ENCODE measurements at places on chromosomes 7 and 10. TPM values are rescaled to one million over a fixed set of nuclear protein-coding genes. Genes with fewer than 3 reads are reported as not detected.

DNA sequence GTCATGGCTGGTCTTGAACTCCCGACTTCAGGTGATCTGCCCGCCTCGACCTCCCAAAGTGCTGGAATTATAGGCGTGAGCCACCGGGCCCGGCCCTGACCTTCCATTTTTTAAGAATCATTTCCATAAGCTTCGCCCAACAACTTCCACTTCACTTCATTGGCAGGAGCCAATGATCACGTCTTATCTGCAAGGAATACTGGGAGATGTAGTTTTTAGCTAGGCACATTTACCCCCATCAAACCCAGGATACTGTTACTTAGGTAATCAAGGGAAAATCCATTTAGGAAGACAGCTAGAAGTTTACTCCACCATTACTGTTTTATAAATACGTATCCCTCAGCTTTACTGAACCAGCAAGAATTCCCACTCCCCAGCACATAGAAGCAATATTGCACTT, 3.4 kb upstream of the CDK13 start:
- no peak for DNase-seq

GRCh38 chr7:48458701-48459524, 287.7 kb downstream of the ABCA13 start:
- DNase-seq: no peak

- DNase-seq: no peak
Observed at GRCh38 chr10:5528989-5529701, 4.4 kb downstream of the CALML3 start.

DNA sequence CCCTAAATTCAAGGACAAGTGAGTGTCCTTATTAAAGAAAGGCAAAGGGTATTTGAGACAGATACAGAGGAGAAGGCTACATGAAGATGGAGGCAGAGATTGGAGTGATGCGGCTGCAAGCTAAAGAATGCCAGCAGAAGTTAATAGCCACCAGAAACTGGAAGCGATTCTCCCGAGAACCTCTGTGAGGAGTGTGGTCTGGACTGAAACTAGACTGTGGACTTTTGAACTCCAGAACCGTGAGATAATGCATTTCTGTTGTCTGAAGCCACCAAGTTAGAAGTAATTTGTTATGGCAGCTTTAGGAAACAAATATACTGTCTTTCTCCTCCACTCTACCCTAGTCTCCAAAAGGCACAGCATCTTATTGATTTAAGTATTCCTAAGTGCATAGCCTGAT, 80.3 kb upstream of the CREB5 start:
- DNase-seq: no peak

DNA sequence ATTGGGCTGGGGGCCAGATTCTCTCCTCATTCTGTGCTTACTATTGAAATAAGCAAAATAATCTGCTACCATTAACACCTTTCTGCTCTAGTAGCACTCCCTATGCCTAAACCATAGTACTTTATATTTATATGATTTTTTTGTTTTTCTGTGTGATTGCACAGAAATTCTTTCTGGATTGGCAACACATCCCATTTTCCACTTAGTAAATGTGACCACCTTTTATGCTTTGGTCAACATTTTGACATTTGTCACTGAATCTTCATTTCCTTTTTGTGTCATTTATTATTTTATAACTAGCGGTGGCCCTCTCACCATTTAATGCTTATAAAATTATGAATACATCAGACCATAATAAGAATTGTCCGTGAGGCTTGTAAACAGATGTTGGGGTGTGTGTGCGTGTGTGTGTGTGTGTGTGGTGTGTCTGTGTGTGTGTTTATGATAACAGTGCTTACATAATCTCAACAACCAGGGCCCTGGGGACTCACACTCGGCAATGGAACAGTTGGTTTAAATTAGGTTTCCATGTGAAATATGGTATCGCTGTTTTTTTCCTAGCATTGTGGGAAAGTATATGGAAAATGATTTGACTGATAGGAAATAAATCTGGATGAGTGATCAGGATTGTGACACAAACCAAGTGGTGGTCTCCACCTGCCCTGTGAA, 138.9 kb downstream of the NOC3L start:
- no peak for DNase-seq

DNA sequence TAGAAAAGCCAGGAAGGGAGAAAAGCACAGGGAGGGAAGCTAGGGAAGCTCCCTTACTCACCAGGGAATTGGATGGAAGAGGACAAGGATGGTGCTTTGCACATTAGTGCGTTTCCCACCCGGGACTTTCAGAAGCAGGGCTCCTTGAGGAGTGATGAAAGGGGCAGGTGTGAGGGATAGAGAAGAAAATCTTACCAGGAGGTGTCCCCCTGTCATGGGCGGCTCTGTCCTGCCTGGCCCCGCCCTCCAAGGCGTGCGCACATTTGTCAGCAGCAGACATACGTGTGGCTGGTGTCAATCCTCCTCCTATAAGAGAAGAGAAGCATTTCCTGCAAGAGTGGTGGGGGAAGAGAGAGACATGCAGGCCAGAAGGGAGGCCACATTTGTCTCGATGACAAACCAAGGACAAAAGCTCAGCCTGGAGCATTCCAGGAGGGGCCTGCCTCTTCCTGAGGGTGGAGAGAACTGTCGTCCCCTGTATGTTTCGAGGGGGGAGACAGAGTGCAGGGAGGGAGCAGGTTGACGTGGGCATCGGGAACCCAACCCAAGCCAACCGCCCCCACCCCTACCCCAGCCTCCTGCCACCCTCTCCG, 47.4 kb upstream of the COMTD1 start:
- DNase-seq: peak; percentile 38

GRCh38 chr10:115761166-115761565, 511.8 kb downstream of the GFRA1 start:
- DNase-seq: no peak

DNA sequence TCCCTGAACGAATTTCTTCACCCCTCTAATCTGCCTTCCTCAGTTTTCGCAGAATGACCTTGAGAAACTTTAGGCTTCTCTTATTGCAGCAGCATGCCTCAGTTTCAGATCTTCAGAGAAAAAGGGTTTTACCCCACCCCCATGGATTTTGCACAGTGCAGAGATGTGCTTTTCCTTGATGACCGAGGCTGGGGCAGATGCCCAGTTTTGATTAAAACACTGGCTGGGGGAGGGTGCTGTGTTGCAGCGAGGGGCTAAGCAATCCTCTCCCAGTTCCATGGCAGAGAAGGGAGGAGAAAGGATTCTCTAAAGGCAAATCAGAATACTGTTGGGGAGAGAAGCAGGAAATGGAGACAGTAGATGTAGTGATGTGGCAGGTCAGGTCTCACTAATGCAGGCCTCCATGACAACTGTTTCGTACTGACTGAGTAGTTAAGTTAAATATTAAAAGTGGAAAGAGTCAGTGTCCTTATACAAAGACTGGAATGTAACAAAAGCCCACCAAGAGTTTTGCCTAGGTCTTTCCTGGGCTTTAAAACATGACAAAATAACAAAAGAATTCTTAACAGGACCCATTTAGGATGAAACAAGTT, 50.8 kb upstream of the PDZD8 start:
- no peak for DNase-seq

- DNase-seq: no peak
Observed at GRCh38 chr7:80699045-80699638, 60.7 kb downstream of the CD36 start.

DNA sequence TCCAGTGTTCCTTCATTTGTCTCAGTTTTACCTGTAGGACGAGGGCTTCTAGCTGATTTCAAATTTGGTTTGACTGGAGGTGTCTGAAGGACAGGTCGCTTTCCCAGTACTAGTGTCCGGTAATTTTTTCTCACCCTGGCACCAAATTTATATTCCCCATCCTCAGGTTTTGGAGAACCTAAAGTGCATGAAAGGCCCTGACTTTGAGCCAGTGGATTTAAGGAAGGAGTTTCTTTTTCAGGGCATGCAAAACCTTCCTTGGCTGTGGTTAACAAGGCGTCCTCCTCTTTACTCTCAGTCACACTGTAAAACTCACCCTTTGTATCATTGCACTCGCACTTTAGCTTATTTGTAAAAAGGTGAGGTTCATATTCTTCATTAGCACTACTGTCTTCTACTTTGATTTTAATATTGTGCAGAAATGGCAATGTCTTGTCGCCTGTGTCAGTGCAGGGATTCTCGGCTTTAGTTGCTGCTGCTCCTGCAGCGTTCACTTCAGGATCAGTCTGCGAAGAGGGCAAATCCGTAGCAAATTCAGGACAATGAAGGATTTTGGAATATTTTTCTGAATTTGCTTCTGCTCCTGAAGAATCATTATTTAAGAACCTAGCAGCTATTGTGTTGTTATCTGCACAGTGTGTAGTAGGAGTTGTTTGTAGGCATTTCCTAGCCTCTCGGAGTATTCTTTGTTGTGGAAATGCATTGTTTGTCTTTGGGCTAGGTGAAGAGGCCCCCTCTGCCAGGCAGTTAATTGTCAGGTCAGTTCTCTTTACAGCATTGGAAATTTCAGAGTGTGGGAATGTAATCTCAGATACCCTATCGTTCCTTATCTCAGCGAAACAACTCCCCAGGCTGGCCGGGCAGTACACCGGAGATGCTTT, 9.9 kb downstream of the SKIDA1 start:
- no peak for DNase-seq

GRCh38 chr7:157352516-157352915, 15.7 kb downstream of the DNAJB6 start:
- no peak for DNase-seq

- no peak for DNase-seq
Observed at GRCh38 chr7:73718905-73719805, at the start of gene STX1A. TSS of gene STX1A (minus strand) at chr7:73719669. CDS start at chr7:73719631, 38 bp downstream.

DNA sequence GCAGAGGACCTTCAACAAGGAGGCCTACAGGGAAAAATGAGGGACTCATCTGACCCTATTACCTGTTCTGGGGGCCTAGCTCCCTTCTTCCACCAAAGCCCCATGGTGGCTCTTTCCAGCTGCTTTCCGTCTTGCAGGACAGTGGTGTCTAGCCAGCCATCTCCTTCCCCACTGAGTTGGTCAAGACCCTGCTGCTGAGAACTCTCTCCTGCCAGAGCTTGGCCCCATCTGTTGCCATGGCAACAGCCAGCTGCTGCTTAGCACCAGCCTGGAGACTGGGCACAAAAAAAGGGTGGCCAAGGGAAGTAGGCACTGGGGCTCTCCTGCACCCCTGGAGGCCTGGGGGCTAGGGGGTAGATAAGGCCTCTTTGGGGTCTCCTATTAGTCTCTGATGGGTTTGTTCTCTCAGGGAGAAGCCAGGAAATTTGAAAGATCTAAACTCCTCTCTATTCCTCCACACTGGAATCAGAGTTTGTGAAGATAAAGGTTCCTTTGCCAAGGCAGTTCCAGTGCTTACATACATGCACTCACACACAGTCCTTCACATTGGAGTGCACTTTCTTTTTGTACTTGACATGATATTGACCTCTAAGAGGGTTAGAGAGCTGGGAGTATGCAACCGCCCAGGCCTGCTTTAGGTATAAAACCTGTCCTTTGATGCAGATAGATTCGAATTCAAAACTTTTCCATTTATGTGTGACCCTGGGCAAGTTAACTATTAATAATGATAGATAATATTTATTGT, 15.8 kb downstream of the TSPAN33 start:
- no peak for DNase-seq

GRCh38 chr7:55180963-55181542, 162.2 kb downstream of the EGFR start:
- DNase-seq: no peak

DNA sequence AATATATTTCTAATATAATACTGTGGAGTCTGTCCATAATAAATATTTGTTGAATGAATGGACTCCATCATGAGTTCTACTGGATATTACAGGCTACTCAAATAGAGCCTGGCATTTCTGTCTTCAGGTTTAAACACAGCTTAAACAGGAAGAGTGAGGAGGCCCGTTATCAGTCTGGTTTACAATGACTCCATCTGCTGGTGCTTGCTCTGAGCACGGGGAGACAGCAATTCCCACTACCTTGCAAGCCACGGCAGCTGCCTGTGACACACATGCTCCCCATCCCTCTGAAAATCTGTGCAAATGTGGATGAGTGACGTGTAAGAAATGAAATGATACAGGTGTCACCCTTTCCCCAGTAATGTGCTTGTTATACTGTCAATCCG, 293.5 kb upstream of the IMMP2L start:
- DNase-seq: no peak

- no peak for DNase-seq
Observed at GRCh38 chr10:70738006-70738760, 47.0 kb downstream of the TBATA start.

DNA sequence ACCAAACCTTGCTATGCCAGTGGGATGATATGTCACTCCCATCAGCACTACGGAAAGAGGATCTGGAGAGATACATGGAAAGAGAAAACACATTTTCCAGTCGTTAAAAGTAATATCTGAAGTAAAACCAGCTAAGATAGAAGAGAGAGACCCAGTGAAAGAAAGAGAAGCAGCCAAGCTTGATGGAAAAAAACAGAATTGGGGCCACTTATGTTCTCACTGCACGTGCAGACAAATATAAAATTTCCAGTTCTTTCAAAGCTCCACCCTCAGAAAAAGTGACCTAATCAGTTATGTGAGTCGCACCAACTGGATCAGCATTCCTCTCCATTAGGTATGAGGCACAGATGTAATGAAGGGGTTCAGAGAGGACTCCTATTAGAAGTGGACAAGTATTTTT, 266.1 kb downstream of the MTERF1 start:
- DNase-seq: no peak

DNA sequence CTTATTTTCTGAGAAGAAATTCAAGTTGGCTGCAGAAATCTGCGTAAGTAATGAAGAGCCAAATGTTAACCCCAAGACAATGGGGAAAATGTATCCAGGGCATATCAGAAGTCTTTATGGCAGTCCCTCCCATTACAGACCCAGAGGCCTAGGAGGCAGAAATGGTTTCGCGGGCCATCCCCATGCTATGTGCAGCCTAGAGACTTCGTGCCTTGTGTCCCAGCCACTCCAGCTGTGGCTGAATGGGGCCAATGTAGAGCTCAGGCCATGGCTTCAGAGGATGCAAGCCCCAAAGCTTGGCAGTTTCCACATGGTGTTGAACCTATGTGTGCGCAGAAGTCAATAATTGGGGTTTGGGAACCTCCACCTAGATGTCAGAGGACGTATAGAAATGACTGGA, 131.9 kb downstream of the GPR37 start:
- DNase-seq: no peak

- no peak for DNase-seq
Observed at GRCh38 chr7:126685018-126685573, 567.6 kb downstream of the GRM8 start.

DNA sequence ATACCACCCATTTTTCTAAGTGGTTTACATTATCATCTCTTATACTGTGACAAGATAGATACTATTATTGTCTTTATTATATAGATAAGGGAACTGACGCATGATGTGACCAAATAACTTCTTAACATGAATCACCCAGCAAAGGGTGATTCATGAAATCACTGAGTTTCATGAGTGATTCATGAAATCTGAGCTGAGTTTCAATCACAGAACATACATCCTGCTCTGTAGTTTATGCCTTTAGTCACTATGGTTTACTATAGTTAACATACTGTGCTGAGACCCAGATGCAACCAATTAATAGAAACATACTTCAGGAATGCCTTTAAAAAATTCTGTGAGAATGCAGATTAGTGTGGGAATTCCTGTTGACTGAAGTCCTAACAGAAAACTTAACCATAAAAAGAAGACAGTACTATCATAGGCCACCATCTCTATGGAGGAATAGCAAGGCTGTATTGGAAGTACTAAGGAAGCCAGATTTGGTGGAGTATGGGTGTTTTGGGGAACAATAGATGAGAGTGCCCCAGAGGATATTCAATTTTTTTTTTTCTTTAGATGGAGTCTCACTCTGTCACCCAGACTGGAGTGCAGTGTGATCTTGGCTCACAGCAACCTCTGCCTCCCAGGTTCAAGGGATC, 43.1 kb upstream of the SEMA3A start:
- no peak for DNase-seq

Gene GALNT17
- total RNA-seq: 6.0 TPM

Gene WDFY4
- 7.0 TPM for total RNA-seq

Gene PON1
- not detected for total RNA-seq

Gene CLCN1
- 0.31 TPM for total RNA-seq

Gene KNDC1
- 2.2 TPM for total RNA-seq

Gene CCNJ
- 7.2 TPM for total RNA-seq

Gene TAS2R5
- total RNA-seq: 6.2 TPM
